Left cardiac atrium (tissue), 4 donors: ENCODE measurements at places on chromosomes 1 and 21.

DNA sequence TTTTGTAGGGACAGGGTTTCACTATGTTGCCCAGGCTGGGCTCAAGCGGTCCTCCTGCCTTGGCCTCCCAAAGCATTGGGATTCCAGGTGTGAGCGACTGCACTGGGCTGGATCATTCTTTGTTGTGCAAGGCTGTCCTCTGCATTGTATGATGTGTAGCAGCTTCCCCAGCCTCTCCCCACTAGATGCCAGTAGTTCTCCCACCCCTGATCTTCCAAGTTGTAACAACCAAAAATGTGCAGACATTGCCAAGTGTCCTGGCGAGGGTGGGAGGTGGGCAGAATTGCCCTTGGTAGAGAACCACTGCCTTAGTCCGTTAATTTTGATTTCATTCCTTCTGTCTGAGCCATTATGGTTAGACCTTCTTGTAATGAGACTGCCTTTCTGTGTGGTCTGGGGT, 7.2 kb downstream of the GALNT2 start:
- no peak for DNase-seq

- DNase-seq, result no peak
Observed at GRCh38 chr21:40636026-40636425, 210.9 kb downstream of the DSCAM start.

- DNase-seq, result no peak
Observed at GRCh38 chr1:229116114-229116513, 154.8 kb upstream of the RAB4A start.

- DNase-seq, result no peak
Observed at GRCh38 chr1:230295367-230295766, 130.8 kb downstream of the PGBD5 start.

- DNase-seq, result no peak
Observed at GRCh38 chr21:29390778-29391177, 92.1 kb downstream of the BACH1 start.

DNA sequence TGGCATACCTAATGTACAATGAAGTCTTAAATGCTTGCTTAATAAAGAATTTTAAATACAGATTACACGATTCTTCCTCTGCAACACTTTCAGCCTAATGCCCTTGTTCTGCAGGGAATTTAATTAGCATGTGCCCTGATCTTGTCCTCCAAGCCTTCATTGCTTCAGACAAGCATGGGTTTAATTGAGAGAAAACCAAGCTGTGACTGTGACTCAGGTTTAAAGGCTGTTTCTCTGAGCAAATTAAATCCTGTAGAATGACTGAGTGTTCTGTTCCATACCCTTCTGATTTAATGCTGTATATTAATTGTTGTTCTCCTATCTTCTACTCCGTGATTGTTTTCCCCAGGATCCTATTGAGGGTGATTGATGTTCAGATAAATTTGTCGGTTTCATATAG, 269.0 kb upstream of the PRMT6 start:
- DNase-seq, result no peak

- DNase-seq, result no peak
Observed at GRCh38 chr1:229047840-229048620, 222.9 kb upstream of the RAB4A start.

DNA sequence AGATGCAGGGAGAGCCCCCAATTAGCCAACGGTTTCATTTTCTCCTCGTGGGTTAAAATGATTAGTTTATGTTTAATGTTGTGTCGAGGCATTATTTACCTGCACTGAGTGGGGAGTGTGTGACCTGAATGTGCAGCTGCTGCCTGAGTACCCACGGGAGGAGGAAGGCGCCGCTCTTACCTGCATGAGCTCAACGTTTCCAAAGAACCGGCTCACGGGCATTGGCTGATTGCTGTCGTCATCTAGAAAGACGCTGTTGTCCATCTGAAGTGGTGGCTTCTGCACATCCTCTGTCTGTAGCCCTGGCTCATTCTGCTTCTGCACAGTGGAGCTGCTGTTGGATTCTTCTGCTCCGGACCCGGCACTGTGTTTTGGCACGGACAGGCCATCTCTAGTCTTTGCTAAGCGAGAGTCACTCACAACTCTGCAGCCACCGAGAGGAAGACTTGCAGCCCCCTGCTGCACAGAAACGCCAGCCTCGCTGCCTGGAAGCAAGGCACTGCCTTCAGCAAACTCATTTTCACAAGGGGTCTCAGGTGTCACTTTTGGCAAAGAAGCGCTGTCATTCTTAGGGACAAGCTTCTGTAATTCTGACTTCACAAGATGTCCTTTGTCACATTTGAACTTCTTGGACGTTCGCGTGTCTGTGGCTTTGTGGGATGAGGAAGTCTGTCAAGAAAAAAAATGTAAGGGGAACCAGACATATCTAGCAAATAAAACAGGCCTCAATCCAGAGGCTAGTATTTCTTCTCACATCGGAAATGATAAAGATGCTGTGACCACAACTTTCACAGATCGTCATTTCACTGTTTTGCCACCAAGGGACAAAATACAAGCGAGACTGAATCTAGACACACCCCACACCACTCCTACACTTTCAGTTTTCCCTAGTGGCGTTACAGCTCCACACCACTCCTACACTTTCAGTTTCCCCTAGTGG, 9.4 kb downstream of the C1orf174 start:
- no peak for DNase-seq

DNA sequence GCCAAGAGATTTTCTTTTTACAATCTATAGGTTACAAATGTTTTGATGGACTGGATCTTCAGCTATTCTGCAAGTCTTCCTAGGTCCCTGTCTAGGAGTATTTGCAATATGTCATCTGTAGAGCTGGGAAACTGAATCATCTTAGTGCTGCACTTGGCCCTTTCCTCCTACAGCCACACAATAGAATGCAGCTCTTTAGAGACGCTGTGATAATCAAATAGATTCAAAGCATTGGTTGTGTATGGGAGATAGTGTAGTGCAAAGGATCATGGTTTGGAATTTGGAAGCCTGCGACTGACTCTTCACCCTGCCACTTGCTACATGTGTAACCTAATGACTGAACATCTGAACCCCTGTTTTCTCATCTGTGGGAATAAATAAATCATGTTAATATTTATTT, 93.7 kb downstream of the AK5 start:
- DNase-seq, result no peak

GRCh38 chr1:102191723-102192122, 195.0 kb upstream of the OLFM3 start:
- DNase-seq, result no peak

- no peak for DNase-seq
Observed at GRCh38 chr1:6447818-6448748, 17.9 kb downstream of the TNFRSF25 start.

GRCh38 chr1:243924588-243925349, 74.7 kb upstream of the AKT3 start:
- no peak for DNase-seq

GRCh38 chr1:169487561-169487960, 1.8 kb upstream of the SLC19A2 start:
- DNase-seq, result no peak
